NCI-H446 treated with DMSO at 0.1 percent for 48 hours (cell line): ENCODE measurements at places on chromosomes 11 and 22.

- DNase-seq, result no peak
Observed at GRCh38 chr11:123477205-123477907, 47.3 kb downstream of the GRAMD1B start.

DNA sequence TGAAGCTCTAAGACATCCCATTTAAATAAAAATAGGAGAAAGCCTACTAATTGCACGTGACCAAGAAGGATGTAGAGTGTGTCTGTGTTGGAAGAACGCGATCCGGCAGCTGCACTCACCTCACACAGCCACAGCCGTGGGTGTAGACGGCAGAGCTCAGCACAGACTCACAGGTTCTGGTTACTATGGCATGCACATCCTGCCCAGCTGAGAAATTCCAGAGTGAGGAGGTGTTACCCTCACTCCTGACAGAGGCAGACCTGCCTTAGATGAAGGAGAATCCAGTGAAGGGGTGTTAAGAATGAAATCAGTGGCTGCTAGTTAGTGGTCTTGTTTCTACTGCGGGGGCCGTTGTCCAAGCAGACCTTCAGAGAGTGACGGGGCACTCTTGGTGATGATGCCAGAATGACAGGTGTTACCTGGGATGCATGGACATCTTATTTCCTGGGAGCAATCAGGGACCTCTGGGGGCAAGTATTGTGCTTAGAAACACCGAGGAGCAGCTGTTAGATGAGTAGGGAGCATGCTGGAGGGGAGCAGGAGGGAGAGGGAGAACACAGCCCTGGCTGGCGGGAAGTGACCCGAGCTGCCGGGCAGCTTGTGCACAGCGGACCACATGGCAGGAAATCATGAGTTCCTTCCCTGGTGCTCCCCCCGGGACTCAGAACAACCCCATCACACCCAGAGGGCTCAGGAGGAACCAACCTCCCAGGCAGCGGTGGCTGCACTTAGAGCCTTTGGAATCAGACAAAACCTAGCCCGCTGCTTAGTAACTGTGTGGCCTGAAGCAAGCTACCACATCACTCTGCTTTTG, 12.3 kb downstream of the KCNJ5 start:
- DNase-seq, result no peak

GRCh38 chr11:126736682-126737572, 263.6 kb downstream of the KIRREL3 start:
- no peak for DNase-seq

DNA sequence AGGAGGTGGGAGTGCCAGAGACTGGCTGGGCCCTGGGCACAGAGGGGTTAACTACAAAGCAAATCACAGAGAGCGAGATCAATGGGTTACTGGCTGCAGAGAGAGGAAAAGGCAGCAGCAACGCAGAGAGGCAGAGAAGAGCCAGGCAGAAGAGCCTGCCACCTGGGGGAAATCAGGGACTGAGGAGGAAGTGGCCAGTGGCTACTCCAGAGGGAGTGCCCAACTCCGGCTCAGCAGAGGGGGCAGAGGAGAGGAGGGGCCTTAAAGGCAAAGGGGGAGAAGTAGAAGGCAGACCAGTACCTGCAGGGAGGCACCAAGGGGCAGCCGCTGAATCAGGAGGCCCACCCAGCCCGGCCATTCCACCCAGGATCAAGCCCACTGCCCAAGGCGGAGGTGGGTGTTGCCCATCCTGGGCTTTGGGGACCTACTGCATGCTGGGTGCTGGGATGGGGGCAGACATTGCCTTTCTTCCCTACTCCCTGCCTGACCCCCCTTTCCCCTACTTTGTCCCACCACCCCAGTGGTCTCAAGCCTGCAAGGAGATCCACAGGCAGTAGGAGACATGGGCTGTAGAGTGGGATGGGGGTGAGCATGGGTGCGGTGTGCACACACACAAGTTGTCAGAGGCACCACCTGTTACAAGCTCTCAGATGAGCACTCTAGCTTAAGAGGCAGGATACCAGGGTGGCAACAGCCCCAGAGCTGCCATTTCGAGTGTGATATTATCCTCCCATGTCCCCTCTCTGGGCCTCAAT, 926 bp upstream of the GALR3 start:
- no peak for DNase-seq

- DNase-seq, result no peak
Observed at GRCh38 chr11:130208241-130209127, 48.9 kb downstream of the ST14 start.
